ENCODE measurements at places on chromosomes 4 and X.

- no peak for DNase-seq
Measured at GRCh38 chrX:16825264-16826035, 39.2 kb downstream of the TXLNG start.

DNA sequence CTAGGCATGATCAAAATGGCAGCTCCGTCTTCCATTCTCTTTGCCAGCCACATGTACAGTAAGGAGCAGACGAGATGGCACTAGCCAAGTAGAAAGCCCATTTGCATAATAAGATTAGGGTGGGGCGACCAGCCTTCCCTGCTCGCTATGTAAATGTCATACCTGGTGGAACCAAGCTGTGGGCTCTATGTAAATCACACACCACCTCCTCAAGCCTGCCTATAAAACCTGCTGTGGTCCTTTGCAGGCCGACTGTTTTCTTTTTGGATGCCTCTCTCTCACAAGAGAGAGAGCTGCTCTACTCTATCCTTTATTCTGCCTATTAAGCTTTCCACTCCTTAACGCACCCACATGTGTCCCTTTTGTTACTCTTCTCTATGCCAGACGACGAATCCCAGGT is 1472.7 kb downstream of the ARAP2 start:
- DNase-seq: no peak

DNA sequence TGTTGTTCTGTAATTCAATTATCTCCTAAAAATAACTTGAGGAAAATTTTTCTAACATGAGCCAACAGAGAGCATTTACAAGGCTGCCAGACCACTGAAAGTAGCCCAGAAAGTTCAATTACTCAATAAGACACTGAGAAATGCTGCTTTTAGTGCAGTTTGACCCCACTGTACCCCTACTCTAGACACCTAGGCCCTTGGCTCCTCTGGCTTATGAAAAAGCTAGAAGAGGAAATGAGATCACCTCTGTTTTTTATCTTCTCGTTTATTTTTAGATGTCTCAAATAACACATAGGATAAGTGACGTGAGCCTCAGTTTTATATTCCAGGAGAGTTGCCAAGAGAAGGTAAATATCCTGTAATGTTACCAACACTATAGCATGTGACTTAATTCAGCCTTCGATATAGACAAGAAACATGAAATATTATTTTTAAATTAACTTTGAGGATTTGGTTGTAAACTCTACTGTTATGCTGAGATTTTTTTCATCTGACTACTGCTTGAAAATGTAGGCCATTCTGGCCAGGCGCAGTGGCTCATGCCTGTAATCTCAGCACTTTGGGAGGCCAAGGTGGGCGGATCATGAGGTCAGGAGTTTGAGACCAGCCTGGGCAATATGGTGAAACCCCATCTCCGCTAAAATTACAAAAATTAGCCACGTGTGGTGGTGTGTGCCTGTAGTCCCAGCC is 24.4 kb downstream of the TNIP3 start:
- no peak for DNase-seq

DNA sequence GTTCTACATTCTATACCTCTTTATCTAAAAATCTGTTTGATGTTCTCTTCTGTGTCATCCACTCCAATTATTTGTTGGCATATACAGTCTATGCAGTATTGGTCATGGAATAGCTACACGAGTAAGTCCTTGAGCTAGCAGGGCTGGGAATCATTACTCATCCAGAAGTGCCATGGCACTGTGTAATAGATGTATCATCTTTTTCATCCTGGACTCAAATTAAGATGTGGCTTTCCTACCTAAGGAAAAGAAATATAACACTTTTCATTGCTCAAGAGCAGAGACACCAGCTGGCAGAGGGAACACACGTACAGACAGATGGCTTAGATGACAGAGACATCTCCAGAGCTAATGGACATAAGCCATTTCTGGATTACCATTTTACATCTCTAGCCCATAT is 159.8 kb downstream of the FAM13A start:
- no peak for DNase-seq

- no peak for DNase-seq
Measured at GRCh38 chr4:106315476-106315967, 487 bp downstream of the TBCK start.

- DNase-seq: no peak
Measured at GRCh38 chr4:163536091-163536490, 41.6 kb downstream of the TMA16 start.

GRCh38 chrX:34656842-34657725 is at the start of gene TMEM47:
Gene TMEM47, minus strand, starts transcription at chrX:34657285. Its CDS starts 256 bp downstream, at chrX:34657029.
- DNase-seq: peak; percentile 13

DNA sequence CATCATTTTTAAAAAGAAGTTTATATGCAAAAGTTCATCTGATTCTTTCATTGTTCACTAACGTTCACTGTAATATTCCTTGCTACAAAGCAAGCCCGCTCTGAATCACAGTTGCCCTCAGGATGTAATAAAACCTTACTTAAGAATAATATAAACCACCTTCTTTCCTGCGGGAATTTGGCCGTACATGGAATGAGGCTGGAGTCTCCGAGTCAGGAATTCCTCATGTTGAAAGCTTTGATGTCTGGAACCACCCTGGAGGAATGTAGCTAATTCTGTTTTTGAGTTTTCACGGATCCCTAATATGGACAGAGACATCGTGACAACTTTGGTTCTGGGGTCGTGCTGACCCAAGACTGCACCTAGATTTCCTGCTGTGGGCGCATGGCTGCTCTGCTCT is 58.5 kb downstream of the CRLF2 start:
- DNase-seq: no peak

GRCh38 chrX:16577483-16578029 is 72.4 kb upstream of the S100G start:
- DNase-seq: no peak

GRCh38 chr4:1770245-1770644 is 22.8 kb upstream of the FGFR3 start:
- no peak for DNase-seq

- no peak for DNase-seq
Measured at GRCh38 chr4:150970685-150971151, 44.4 kb downstream of the LRBA start.

GRCh38 chr4:6701371-6701770 is 7.7 kb downstream of the S100P start:
- no peak for DNase-seq

- no peak for DNase-seq
Measured at GRCh38 chr4:86640469-86640868, 46.4 kb downstream of the PTPN13 start.

GRCh38 chr4:114318309-114318708 is 280.3 kb upstream of the UGT8 start:
- no peak for DNase-seq

DNA sequence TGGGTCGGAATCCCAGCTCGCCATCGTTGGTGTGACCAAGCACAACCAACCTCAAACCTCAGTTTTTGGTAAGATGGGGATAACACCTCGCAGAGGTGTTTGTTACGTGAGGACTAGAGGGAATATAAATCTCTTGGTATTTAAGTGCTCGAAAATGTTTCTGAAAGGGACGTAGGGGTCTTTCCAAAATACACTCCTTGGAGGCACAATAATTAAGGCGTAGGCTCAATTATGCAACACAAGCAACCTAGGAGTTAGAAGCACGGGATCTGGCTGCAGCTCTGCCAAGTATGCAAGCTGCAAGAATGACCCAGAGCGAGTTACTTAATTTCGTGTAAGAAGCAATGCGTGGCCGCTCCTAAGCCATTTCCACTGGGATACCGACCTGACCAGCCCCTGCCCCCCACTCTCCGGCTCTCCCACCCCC is 552 bp downstream of the ADH5 start:
- no peak for DNase-seq

GRCh38 chr4:91233164-91233563 is 1070.6 kb upstream of the GRID2 start:
- DNase-seq: no peak

DNA sequence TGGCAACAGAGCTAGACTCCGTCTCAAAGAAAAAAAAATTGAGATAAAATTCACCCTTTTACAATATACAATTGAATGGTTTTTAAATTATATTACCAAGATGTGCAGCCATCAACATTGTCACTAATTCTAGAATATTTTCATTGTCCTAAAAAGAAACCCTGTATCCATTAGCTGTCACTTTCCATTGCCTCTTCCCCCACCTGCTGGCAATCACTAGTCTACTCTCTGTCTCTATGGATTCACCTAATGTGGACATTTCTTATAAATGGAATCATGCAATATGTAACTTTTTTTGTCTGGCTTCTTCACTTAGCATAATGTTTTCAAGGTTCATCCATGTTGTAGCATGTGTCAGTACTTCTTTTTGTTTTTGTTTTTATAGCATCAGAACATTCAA is 20.8 kb downstream of the ABHD18 start:
- DNase-seq: no peak

- no peak for DNase-seq
Measured at GRCh38 chrX:108307132-108308085, 130.8 kb downstream of the COL4A6 start.

- DNase-seq: no peak
Measured at GRCh38 chrX:154063234-154063633, 34.3 kb downstream of the MECP2 start.

GRCh38 chr4:62522273-62522672 is 1322.1 kb downstream of the ADGRL3 start:
- DNase-seq: no peak

GRCh38 chr4:116020141-116020722 is 906.8 kb upstream of the NDST4 start:
- DNase-seq: no peak

DNA sequence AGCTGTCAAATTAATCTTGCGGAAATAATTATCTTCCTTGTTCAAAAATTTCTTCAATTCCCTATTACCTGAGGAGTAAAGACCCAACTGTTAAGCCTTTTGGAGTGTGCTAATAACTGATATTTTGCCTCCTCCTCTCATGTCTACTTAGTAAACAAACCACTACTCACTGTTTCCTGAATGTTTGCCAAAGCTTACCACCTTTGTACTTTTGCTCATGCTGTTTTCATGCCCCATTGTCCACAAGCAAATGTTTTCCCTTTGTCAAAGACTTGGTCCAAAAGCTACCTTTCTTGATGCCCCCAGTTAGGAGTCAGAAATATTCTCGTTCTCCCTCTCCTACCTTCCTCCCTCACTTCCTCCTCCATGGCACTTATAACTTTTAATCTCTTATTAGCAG is 226.1 kb downstream of the ENOX2 start:
- no peak for DNase-seq

- no peak for DNase-seq
Measured at GRCh38 chr4:138118270-138118669, 123.9 kb downstream of the SLC7A11 start.

GRCh38 chr4:94284889-94285288 is 57.7 kb downstream of the HPGDS start:
- no peak for DNase-seq

- no peak for DNase-seq
Measured at GRCh38 chr4:183144787-183145186, 45.7 kb downstream of the WWC2 start.

GRCh38 chr4:32988165-32988811 is 2268.1 kb downstream of the PCDH7 start:
- DNase-seq: no peak

DNA sequence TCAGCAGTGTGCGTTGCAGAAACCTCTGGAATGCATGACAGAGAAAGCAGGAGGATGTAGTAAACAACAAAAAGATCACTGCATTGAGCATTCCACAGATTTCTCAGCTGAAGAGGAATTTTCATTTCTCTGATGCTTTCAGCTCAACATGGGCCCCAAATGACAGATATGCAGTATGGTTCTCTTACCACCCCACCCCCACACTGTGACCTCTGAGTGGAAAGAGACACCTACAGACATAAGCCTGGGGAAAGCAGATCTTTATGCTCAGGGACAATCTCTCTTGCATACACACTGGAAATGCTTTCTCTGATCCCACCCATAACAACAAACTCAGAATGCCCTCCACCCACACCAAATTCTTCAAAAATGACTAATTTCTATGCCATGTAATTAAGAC is 983.7 kb upstream of the LCORL start:
- no peak for DNase-seq

- no peak for DNase-seq
Measured at GRCh38 chr4:7322166-7322991, 112.4 kb downstream of the PSAPL1 start.

GRCh38 chr4:127545271-127545670 is 87.5 kb upstream of the INTU start:
- DNase-seq: no peak
